T47D (cell line): ENCODE measurements at places on chromosomes 2 and 18.

GRCh38 chr2:75865083-75865482, 154.4 kb upstream of the GCFC2 start:
- no peak for DNase-seq

GRCh38 chr2:37809525-37809924, 115.6 kb upstream of the RMDN2 start:
- no peak for DNase-seq

DNA sequence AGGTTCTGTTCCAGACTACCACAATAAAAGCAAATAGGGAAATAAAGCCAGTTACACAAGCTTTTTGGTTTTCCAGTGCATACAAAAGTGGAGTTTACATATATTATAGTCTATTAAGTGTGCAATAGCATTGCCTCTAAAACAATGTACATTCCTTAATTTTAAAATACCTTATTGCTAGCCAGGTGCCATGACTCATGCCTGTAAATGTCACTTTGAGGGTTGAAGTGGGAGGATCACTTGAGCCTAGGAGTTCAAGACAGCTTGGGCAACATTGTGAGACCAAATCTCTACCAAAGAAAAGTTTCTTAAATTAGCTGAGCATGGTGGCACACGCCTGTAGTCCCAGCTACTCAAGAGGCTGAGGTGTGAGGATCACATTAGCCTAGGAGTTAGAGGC, 52.9 kb upstream of the IMP4 start:
- DNase-seq: peak; percentile 1

DNA sequence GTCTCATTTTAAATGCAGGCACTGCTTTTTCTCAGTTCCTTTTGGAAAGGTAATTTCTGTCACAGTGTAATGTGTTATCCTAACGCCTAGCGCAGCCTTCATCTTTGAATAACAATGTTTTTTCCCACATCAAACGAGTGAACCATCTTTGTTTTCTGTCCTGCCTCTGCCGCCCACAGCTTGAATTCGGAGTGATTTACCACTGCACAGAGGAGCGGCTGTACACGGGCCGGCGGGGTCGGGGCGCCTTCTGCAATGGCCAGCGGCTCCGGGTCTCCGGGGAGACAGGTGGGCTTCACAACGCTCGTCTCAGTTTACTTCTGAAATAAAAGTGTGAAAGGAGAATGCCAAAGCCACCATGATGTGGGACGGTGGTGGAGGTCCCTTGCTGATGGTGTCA, 32.8 kb downstream of the IMPA2 start:
- no peak for DNase-seq

GRCh38 chr2:12636837-12637581, 79.7 kb upstream of the TRIB2 start:
- no peak for DNase-seq

GRCh38 chr2:189318761-189319160, 122.5 kb upstream of the WDR75 start:
- no peak for DNase-seq

DNA sequence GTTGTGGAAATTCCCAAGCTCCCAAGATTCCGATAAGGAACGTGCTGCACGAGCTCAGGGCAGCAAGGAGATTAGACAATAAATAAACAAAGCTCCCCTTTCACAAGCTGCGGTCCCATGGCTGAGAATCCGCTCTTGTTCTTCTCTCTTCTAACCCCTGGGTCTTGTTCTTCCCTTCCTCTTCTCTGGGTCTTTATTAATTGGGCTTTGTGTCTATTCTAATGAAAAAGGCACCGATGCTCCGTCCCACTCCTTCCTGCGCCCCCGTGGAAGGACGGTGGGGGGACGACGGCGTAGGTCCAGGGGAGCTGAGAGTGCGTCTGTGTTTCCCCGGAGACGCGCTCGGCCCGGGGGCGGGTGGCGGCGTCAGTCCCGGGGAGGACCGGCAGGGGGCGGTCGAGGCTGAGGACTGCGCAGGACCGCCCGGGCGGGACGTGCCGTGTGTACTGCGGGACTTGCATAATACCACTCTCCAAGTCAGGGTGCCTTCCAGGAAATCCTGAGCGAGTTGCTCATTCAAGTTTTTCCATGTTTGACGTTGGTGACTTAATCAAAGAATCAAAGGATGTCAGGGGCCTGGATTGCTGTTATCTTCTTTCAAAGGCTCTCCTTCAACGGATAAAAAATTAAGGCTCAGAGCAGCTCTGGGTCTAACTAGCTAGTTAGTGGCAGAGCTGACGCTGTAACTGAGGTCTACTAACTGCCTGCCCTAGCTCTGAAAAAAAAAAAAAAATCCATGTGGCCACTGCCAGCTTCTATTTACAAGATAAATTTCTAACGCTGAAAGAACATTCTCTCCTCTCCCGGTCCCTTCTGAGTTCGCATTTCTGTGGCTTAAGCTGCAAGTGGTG, 321.4 kb downstream of the TGIF1 start:
- DNase-seq: peak; percentile 55

- DNase-seq: no peak
These were observed 782.5 kb upstream of the HS6ST1 start for GRCh38 chr2:129101186-129101585.

GRCh38 chr2:170553748-170554147, 161.4 kb upstream of the SP5 start:
- no peak for DNase-seq

GRCh38 chr2:175599966-175600831, 401.9 kb downstream of the LNPK start:
- no peak for DNase-seq

GRCh38 chr18:23291456-23292205, 156.3 kb downstream of the CABLES1 start:
- DNase-seq: no peak

GRCh38 chr2:20013126-20013849, 820 bp upstream of the MATN3 start:
- no peak for DNase-seq

DNA sequence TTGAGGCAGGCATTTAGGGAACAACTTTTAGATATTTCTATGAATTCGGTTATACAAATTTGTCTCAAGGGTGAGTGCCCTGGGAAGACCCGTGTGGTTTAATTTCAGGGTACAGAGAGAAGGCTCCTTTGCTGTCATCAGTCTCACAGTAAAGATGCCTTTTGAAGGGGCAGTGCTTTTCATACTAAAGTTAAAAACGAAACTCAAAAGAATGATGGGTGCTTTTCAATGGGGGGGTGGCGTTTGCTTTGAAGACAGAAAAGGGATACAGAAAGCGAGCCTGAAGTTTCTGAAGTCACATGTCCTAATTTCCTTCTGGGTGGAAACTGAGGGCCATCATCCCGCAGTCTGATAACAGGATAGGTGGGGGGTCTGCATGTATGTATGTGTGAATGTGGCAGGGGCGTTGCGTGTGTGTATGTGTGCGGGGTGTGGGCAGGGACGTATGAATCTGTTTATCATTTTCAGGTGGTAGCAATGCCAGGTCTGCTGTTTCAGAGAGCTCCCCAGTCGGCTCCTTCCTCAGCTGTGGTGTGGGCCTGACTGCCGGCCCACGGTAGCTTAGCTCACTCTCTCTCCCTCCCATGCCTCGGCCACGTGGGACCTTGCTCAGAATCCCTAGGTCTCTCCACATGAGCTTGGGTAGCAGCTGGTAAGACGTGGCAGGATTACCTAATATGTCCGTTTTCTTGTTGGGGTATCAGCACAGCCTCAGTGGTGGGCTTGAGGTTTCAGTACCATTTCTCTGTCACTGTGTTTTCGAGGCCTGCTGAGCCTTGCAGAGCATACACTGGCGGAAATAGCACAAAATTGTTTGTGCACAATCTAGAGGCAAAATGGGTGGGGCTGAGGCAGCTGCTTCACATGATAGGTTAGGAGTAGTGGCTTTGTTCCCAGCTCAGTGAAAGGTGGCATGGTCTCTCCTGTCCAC, 32.7 kb downstream of the ARHGAP25 start:
- DNase-seq: no peak

GRCh38 chr18:68263481-68263880, 451.4 kb downstream of the TMX3 start:
- DNase-seq: no peak

- no peak for DNase-seq
These were observed 30.9 kb downstream of the USP14 start for GRCh38 chr18:189254-189653.

DNA sequence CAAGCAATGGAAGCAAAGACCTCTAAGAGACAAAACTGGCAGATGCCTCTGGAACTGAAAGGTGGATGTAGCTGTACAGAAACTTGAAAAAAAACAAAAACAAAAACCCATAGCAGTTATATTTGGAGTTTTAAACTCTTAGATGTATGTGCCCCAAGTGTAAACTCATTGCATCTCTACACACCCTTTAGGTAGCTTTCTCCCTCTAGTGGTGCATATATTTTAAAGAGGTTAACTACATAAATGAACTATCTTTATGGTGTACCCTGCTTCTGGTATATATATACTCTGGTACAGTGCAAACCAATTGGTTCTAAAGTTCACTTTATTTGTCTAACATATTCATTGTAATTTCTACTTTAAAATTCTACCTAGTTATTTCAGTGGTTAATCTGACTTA, 518.2 kb downstream of the NRXN1 start:
- no peak for DNase-seq

DNA sequence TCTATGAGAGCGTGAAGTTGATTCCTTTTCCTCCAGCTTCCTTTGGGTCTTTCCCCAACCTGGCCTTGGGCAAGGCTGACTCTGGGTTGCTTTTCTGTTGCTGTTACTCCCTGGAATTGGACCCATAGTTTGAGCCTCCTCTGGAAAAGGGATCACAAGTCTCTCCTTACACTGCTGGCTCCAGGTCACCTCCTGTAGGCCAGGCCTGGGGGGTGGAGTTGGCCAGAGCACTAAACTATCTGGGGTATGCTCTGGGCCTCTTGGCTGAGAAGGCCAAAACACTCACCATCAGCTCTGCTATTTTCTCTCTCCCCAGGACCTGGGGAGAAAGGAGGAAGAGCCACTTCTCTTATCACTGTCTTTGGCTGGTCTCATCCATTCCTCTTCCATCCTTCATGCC, 56.5 kb upstream of the NCOA1 start:
- no peak for DNase-seq

DNA sequence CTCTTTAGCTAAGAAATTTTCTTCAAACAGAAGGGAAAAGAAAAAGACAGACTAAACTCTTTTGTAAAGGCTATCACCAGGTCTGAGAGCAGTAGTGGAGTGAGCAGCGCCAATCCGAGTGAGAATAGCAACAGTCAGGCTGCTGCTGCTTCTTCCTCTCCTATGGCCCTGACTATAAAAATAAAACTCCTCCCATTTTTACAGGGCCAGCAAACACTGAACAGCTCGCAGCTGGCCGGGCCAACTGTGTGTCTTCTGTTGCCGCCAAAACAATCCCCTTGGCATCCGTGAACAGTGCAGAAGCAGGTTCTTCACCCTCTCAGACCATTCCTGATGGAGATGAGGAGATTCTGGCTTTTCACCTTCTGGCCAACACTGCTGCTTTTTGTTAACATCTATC, 124.5 kb downstream of the CNTNAP5 start:
- DNase-seq: no peak

DNA sequence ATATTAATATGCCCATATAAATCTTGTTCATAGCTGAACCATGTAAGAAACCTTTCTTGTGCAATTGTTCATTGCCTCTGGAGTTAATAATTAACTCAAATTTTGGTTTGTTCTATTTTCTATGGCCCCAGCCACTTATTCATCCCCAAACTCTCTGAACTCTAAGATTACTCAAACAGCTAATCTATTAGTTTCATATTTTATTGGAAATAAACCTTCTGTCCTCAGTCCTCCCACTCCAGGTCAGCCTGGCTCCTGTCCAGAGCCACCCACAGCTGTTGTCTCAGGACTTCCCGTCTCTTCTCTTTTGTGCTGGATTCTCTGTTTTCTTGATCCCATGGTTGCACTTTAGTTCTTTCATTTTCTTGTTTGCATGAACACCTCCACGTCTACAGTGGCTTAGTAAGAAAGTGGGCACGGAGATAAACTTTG, 4.4 kb upstream of the RNF103 start:
- DNase-seq: no peak

GRCh38 chr2:215002500-215002899, 135.9 kb downstream of the ABCA12 start:
- DNase-seq: no peak

DNA sequence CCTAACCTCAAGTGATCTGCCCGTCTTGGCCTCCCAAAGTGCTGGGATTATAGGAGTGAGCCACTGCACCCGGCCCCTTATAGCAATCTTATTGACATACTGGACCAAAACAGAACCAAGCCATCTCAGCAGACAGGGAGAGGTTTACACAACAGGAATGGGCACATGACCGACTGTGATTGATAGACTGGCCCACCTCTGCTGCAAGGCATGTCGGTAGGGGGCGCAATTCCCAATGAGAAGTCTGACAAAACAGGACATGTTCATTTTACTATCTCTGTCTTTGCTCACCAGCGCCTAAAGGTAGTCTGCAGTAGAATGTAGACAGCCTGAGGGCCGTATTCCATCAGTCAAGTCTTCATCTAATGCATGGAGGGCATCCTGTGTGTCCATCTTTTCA, 2.0 kb downstream of the LYPD6B start:
- peak; percentile 62 for DNase-seq

- no peak for DNase-seq
These were observed 269.3 kb downstream of the GLI2 start for GRCh38 chr2:121004950-121005349.

- DNase-seq: no peak
These were observed 82.8 kb downstream of the AFF3 start for GRCh38 chr2:100059638-100060037.

DNA sequence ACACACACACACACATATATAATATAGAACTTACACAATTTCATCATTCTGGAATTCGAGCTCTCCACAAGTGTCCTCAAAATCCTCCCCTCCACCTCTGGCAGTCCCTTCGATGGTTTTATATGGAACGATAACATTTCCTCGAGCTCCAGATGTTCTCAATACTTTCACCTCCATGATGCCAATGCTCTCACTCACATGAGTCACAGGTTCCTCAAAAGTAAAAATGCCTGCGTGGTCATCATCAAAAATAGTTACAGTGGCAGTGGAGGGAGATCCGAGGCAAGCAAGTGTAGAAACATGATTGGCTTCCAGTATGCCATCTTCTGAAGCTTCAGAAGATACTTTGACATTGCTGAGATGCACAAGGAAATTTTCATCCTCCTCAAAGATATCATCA, 23.5 kb downstream of the SLC8A1 start:
- DNase-seq: no peak

DNA sequence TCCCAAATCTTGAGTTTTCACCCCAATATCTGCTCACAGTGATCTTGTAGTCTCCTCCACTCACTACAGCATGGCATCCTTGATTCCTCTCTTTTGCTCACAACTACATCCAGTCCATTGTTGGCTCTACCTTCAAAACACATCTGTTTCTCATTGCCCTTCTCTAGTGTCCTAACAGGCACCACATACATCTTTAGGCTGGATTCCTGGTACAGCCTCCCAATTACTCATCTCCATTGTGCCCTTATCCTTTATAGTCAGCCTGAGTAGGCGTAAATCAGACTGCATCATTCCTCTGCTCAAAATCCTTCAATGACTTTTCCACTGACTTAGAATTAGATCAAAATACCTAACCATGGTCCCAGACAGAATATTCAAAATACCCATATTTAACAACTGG, 10.7 kb upstream of the TAF1B start:
- DNase-seq: no peak

DNA sequence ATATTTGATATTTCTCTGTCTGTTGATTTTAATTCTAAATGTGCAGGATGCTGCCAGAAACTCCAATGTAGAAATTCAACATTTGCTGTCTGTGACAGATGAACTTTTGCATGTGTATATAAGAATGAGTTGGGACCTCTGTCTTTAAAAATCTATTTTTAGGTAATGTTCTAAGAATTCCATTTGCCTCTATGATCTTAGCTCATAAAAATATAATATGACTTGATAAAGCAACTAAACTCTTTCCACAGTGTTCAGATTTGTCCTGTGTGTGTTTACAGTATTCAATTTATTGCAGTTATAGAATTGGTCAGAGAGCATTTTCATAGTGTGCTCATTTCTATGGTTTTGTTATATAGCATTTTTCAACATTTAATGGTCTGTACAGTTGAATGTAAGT, 33.6 kb downstream of the RNMT start:
- no peak for DNase-seq
